ENCODE measurements at places on chromosomes 12 and 14.

DNA sequence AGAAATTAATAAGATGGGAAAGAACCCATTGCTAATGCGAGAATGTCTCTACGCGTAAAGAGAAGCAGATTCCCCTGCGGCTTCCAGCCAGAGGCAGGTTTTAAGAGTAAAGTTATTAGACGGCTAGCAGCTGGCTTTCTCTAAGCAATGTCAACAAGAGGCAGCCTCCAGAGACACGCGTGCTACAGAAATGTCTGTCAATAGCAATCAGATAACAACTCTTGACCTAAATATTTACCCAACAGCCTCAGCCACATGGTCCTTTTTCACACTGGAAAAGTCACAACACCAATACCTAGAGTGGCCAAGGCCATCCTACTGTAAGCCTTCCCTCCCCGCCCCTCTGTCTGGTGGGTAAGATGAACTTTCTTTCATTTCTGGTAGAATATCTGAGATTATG is 146.0 kb upstream of the SFSWAP start:
- DNase-seq = no peak

GRCh38 chr12:66767536-66767935 is 88.7 kb upstream of the GRIP1 start:
- DNase-seq = no peak

- DNase-seq = no peak
Observed at GRCh38 chr12:20486233-20486632, 117.9 kb downstream of the PDE3A start.

GRCh38 chr12:24806386-24806785 is 142.5 kb downstream of the BCAT1 start:
- no peak for DNase-seq

- no peak for DNase-seq
Observed at GRCh38 chr14:66641861-66642635, 134.1 kb downstream of the GPHN start.

- no peak for DNase-seq
Observed at GRCh38 chr12:126055521-126055920, 990.3 kb downstream of the AACS start.

DNA sequence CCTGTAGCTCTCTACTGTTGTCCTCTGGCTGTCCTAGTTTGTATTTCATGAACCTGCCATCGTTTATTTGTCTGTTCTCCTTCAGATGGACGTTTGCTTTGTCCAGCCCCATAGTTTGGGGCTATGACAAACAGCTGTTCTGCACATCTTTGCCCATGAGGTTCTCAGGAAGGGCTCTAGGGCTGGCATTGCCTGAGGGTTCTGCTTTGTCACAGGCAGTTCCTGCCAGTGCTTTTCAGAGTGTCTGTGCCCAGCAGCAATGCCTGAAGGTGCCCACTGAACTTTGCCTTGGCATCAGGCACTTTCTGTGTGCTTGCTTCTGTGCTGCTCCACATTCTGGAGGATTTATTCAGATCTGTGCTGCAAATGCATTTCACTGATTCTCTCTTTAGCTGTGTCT is 361.3 kb downstream of the TMEM121 start:
- DNase-seq = no peak

- DNase-seq = no peak
Observed at GRCh38 chr14:97709552-97709951, 912.4 kb downstream of the VRK1 start.

DNA sequence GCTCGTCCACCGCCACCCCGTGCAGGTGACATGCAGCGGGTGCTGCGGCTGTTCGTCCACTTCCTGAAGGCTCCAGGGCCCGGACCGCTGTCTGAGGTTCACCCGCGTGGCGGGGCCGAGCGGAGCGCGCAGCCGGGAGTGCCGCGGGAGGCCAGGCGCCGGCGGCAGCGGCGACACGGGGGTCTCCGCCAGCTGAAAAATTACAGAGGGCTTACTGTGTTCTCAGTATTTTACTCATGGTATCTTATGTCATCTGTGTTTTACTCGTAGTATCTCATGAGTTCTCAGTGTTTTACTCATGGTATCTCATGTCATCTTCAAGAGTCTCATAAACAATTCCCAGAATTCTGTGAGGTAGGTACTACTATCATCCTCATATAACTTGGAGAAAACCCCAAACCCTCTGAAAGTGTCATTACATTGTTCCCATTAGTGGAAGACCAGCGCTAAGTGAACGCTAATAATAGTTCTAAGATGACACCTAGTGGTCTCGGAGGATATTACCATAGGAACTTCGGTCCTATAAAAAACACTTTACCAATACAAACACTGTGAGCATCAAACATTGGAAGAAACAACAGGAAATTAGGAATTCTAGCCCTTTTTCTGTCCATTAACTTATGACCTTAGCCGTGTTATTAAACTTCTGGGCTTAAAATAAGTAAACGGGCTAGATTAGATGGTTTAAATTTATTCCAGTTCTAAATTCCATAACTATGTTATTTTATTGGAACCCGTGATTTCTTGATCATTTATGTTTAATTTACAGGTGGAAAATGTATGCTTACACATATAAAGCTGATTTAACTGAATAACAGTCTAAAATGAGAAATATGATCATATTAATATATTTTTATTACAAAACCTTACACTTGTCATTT is 32.4 kb downstream of the AK7 start:
- peak; percentile 43 for DNase-seq

GRCh38 chr12:117026343-117026742 is 72.9 kb downstream of the TESC start:
- DNase-seq = no peak

- no peak for DNase-seq
Observed at GRCh38 chr14:23008831-23009230, 1.1 kb downstream of the C14orf93 start.

- DNase-seq = peak; percentile 16
Observed at GRCh38 chr14:32657081-32657480, 281.6 kb upstream of the NPAS3 start.

DNA sequence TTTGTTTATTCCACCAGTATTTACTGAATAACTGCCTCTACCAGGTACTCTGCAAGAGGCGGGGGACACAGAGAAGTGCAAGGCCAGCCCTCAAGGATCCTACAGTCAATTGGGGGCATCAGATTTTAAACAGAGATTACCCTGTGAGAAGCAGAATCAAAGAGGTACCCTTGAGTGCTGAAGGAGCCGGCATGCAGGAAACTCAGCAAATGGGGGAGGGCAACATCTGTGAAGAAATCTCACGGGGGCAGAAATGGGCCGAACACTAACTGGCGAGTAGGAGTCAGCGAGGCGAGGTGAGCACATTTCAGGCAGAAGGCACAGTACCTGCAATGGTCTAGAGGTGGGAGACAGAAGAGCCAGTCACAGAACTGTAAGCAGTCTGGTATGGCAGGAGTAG is 9.0 kb downstream of the GALNT6 start:
- no peak for DNase-seq

DNA sequence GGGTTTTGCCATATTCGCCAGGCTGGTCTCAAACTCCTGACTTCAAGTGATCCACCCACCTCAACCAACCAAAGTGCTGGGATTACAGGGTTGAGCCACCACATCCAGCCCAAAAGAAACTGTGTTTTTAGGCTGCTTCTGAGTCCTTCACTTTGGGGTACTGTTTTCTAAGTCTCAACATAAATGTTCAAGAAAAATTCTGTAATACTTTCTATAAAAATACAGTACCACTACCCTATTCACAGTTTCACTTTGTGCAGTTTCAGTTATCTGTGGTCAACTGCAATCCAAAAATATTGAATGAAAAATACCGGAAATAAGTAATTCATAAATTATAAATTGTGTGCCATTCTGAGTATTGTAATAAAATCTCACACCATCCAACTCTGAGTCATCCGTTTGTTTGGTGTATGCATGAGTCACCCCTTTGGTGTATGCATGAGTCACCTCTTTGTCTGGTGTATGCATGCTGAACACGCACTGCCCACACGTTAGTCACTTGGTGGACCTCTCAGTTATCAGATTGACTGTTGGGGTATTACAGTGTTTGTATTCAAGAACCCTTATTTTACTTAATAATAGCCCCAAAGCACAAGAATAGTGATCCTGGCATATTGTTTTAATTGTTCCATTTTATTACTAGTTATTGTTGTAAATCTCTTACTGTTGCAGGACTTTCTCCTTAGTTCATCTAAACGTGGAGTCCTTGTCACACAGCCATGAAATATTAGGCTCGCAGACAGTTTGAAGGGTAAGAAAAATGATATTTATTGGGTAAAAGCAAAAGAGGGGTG is 190.2 kb downstream of the FSCB start:
- DNase-seq = peak; percentile 49

GRCh38 chr12:56572288-56572687 is 50.7 kb downstream of the RBMS2 start:
- no peak for DNase-seq

DNA sequence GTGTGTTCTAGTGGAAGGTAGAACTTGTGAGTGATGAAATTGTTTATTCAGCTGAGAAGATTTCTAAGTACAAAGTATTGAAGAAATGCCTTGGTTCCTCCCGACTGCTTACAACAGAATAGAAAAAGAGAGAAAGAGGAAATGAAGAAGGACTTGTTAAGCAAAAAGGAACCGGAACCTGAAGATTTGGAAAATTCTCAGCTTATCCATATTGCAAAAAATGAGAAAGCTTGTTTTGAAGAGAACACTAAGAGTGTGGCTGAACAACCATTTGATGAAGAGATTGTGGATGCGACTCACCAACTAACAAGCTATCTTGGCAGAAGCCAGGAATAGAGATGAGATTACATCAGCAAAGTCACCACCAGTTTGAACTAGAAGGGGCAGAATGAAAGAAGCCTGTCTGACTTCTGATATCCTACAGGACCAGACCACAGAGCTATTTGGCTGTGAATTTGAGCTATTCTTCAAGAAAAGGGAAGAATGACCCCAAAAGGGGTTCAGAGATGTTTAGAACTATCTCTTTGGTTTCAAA is 15.1 kb downstream of the NDUFA9 start:
- peak; percentile 38 for DNase-seq

DNA sequence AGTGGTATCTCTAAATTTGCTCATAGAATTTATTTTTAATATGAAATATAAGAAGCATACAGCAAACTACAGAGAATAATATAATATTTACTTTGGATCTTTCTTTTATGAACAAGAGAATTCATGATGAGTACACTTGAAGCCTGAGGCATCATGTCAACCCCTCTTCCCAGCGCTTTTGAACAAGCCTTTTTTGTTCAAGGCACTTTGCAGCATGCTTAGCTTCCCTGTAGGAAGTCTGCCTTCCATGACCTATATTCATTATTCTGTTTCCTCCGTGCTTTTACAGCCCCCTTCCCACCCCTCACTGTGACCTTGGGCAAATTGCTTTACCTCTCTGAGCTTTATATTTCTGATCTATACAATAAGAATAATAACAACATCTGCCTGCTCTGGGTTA is 41.6 kb downstream of the SCN8A start:
- no peak for DNase-seq

GRCh38 chr12:115203701-115204100 is 519.7 kb upstream of the TBX3 start:
- DNase-seq = no peak

DNA sequence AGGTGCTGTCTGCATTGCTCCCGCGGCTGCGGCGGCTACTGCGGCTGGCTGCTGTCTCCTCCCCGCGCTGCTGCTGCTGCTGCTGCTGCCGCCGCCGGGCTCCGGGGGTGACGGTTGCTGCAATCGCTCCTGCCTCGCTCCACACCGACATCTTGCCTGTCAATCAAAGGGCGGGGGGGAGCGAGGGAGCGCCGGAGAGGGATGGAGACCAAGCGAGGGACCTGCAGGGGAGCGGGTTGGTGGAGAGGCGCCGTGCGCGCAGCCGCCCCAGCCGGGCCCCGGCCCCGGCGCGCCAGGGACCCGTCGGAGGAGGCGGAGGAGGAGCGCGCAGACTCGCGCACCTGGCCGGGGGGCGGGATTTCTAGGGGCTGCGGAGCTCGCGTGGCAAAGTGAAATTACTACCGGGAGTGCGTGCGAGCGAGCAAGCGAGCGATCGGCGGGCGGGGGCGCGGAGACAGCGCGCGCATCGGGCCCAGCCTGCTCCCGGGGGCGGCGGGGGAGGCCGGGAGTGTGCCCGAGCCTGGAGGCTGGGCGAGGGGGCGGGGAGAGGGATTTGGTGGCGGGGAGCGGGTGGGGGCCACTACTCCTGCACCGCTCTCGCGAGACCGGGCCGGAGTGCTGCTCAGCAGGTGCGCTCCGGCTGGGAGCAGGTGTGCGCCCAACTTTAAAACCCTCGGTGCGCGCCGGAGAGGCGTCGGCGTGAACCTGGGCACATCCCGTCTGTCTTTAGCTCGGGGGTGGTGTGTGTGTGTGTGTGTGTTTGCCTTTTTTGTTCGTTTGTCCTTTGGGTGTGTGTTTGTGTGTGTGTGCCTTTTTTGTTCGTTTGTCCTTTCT is at the start of gene KSR2:
TSS of gene KSR2 (minus strand) at position 165 of the 834 bp plus-strand sequence. CDS start 735 bp downstream, outside the sequence.
- no peak for DNase-seq

DNA sequence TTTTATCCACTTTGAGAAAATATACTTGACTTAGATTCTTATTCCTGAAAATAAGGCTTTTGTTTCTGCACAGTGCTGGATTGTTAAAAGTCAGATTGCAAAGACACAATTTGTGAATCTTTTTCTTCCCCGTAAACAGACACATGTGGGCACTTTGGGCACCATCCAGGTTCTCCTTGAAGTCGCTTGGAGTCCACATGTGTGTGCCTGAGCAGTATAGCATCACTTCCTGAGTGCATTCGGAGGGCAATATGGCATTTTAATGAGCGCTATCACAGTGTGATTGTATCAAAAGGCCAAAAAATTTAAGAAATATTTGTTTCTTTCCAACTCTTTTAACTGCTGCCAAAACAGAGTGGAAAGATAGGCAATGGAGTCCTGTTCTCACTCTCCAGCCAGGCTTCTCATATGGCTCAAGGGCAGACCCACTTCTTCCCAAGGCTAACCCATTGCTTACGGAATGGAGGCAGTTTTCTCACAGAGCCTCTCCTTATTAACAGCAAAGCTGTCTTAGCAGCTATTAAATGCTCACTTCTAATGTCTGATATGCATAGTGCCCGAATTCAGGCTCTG is 397.1 kb downstream of the EGLN3 start:
- no peak for DNase-seq

DNA sequence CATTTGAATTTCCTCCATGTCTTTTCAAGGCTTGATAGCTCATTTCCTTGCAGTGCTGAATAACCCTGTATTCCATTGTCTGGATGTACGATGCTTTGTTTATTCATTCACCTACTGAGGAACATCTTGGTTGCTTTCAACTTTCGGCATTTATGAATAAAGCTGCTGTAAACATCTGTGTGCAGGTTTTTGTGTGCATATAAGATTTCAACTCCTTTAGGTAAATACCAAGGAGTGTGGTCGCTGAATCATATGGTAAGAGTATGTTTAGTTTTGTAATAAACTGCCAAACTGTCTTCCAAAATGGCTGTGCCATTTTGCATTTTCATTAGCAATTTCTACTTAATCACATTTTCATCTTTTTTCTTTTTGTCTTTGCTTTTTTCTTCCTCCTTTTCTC is 327.7 kb upstream of the TBX3 start:
- no peak for DNase-seq

DNA sequence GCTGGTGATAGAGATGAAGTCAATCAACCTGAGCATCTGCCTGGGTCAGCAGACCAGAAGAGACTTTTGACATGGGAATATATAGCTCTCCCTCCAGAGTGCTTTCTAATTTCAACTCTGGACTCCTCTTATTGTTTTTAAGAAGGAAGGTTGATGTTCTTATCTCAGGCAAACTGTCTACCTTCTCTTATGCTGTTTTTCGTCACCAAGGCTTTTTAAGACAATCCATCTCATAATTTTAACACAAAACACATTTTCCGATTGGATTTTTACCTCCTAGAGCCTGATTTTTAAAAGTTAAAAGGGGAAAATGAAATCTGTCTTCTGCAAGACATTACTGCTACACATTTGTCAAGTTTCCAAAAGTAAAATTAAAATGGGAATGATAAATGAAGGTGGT is 368.7 kb upstream of the MIS18BP1 start:
- no peak for DNase-seq

GRCh38 chr12:100860611-100861010 is 66.0 kb downstream of the ANO4 start:
- no peak for DNase-seq

GRCh38 chr12:128830505-128830893 is 6.7 kb upstream of the SLC15A4 start:
- DNase-seq = no peak
